GM12878 (cell line): ENCODE measurements at places on chromosomes 3 and 15. TPM values are rescaled to one million over a fixed set of nuclear protein-coding genes. Genes with fewer than 3 reads are reported as not detected.

CERS3 gene
- not detected in 2 replicates for total RNA-seq

- no peak overlapping the region for H3K27ac ChIP-seq
- peaks cover 5% of the 10 kb centered on the region for H3K36me3 ChIP-seq
- H3K27me3 ChIP-seq: no peaks in the 10 kb centered on the region
- peaks cover 5% of the 10 kb centered on the region; the same call in 1 of the 2 replicates for H3K4me1 ChIP-seq
- no peak overlapping the region for H3K4me3 ChIP-seq
- no peak for DNase-seq
Observed at GRCh38 chr15:49137861-49138260, 17.5 kb downstream of the COPS2 start.

- H3K27ac ChIP-seq: no peak overlapping the region
- no peaks in the 10 kb centered on the region for H3K36me3 ChIP-seq
- H3K4me3 ChIP-seq: no peak overlapping the region
- peaks cover 3% of the 10 kb centered on the region; the same call in 1 of the 2 replicates for H3K27me3 ChIP-seq
- no peaks in the 10 kb centered on the region for H3K4me1 ChIP-seq
- no peak for DNase-seq
Observed at GRCh38 chr15:82894971-82895520, 57.5 kb downstream of the HOMER2 start.

DNA sequence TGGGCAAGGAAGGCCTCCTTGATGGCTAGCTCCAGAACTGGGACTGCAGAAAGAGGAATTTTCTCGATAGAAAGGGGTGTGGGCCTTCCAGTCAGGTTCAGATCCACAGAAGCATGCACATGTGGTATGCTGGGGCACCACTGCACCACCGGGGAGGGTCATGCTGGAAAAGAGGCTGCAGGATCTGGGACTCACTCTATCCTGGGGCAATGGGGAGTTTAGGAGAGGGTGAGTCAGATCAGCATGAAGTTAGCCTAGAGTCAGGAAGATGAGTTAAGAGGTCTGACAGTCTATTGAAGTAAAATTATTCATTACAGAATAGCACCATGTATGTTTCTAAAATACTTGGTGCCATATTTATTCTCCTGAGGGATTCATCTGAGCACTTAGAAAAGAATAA, 130.2 kb upstream of the TOPAZ1 start:
- H3K4me1 ChIP-seq: no peaks in the 10 kb centered on the region
- H3K27ac ChIP-seq: no peak overlapping the region
- DNase-seq: no peak
- no peak overlapping the region for H3K4me3 ChIP-seq
- H3K36me3 ChIP-seq: no peaks in the 10 kb centered on the region
- H3K27me3 ChIP-seq: no peaks in the 10 kb centered on the region
